Stimulated activated CD8-positive, alpha-beta memory T cell treated with anti-CD3 and anti-CD28 coated beads, Interleukin-7, amount 100 ng/mL, for 48 hours (primary cell): ENCODE measurements at places on chromosomes 12 and 14.

- DNase-seq = no peak
These were observed 26.2 kb upstream of the CKAP4 start for GRCh38 chr12:106274012-106274411.

GRCh38 chr12:53652366-53652765 is 23.5 kb downstream of the ATP5MC2 start:
- DNase-seq = no peak

- no peak for DNase-seq
These were observed 378.3 kb downstream of the CCER1 start for GRCh38 chr12:90576707-90577106.

DNA sequence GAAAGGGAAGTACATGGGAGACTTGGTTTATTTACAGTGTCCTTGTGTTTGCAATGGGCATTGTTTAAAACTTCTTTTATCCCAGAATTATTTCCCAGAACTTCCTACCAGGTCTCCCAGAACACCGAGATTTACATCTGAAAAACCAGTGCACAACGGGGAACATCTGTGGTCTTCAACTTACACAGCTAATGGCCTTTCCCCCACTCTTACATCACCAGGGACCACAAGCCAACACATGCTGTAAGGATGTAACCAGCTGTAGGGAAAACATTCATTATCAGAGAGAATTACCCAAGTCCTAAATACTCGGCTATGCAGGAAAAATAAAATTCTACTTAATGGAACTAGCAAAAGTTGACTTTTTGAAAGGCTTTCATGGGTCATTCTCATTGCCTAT is 267.6 kb downstream of the DUSP6 start:
- DNase-seq = no peak

DNA sequence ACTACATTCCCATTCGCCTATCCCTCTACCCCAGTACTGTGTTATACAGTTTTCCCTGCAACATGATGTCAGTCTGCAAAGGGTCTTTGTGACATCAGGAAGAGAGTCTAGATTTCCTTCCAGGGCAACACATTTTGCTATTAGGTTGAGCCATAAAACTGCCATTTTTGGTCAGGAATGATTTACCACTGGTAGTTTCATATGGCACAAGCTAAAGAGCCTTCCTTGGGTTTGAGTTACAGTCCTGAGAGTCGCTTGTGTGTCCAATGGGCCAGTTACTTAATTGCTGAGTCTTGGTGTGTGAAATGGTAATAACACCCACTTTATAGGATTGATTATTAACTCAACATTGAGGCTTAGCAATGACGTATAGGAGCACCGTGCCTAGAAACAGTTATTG is 22.6 kb upstream of the AMIGO2 start:
- DNase-seq = no peak

DNA sequence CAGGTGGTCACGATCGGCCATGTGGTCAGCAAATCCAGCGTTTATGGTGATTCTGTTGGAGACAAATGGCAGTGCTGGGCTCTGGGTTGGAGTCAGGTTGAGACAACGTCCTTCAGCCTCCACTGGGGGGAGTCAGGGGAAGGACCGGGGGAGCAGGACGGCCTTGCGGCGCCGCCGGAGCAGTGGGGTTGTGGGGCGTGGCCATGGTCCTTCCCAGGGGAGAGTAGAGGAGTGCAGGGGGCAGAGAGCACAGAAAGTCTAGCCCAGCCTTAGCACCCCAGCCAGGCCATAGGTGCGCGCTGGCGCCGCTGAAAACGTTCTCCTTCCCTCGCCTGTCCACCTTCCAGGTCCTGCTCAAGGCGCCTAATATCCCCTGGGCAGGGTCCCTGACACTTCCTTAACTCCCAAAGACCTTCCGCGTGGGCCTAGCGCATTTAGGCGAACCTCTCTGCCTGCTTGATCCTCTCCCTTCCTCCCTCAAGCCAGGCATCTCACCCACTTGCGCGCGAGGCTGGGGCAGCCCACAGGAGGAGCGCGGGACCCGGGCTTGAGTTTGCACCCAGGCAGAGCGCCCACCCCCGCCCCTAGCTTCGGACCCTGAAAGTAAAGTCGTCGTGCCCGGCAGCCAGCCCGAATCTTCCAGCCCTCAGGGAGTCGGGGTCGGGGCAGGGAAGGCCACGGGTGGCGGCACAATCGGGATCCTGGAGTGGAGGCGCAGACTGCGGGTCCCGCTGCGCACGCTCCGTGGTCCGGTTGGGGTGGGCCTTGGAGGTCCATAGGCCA is 3.1 kb upstream of the KIF26A start:
- no peak for DNase-seq

GRCh38 chr12:116642106-116642505 is 82.9 kb downstream of the MAP1LC3B2 start:
- DNase-seq = no peak

GRCh38 chr12:4039931-4040330 is 166.7 kb upstream of the PARP11 start:
- no peak for DNase-seq
